Common myeloid progenitor, CD34-positive (primary cell): ENCODE measurements at places on chromosomes 5 and 9.

DNA sequence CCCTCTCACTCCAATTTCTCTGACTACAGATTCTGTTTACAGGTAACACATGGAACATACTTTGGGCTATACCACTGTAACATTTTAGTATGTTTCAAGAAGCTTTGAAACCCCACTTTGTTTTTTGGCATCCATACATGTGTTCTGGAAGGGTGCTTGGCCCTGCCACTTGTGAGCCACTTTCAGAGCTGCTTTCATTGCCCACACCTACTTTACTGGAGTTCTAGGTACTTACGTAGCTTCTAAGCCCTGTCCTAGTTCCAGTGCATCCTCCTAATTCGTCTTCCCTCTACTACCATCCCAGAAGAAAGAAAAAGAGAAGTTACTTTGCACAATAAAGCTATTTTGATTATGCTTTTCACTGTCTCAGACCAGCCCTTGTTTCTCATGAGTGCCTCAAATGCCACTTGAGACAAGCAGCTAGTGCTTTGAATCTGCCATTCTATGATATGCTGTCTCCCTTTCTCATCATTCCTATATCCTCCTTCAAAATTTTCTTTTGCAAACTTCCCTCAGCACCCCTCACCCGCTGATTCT is 26.5 kb upstream of the C5orf47 start:
- DNase-seq: no peak

GRCh38 chr5:4868140-4868735 is 271.9 kb upstream of the ADAMTS16 start:
- DNase-seq: peak; percentile 61

GRCh38 chr5:115033861-115034260 is 135.8 kb downstream of the TRIM36 start:
- peak; percentile 7 for DNase-seq

DNA sequence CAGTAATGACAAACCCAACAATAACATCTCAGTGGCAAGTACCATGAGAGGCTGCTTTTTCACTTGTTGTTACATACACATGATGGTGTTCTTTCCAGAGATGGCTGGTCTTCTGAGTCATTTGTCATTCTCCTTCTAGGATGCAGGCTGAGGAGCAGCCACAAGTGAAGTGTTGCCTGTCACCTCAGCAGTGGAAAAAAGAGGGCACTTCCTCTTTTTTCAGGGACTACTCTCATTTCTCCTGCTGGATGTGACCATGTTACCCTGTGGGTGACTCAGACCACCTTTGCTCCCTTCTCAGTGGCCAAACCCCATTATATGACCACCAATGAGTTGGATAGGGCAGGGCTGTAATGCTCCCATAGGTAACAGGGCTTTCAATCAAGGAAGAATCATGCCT is 587.0 kb upstream of the ADAMTS16 start:
- no peak for DNase-seq

DNA sequence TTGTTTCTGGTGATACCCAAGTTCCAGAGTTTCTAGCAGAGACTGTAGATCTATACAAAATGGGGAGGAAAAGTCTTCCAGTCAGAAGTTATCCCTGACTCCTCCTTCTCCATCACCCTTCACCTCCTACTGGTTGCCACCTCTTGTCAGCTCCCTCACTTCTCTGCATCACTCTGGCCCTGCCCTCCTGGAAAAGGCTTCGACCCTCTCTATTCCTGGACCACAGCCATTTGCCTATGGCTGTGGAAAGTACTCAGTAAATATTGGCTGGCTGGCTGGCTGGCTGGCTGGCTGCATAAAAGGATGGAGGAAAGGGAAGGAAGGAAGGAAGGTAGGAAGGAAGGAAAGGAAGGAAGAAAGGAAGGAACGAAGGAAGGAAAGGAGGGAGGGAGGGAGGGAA is 32.7 kb upstream of the ABCA1 start:
- DNase-seq: no peak

GRCh38 chr5:10552183-10553143 is 11.4 kb upstream of the ANKRD33B start:
- DNase-seq: peak; percentile 28

DNA sequence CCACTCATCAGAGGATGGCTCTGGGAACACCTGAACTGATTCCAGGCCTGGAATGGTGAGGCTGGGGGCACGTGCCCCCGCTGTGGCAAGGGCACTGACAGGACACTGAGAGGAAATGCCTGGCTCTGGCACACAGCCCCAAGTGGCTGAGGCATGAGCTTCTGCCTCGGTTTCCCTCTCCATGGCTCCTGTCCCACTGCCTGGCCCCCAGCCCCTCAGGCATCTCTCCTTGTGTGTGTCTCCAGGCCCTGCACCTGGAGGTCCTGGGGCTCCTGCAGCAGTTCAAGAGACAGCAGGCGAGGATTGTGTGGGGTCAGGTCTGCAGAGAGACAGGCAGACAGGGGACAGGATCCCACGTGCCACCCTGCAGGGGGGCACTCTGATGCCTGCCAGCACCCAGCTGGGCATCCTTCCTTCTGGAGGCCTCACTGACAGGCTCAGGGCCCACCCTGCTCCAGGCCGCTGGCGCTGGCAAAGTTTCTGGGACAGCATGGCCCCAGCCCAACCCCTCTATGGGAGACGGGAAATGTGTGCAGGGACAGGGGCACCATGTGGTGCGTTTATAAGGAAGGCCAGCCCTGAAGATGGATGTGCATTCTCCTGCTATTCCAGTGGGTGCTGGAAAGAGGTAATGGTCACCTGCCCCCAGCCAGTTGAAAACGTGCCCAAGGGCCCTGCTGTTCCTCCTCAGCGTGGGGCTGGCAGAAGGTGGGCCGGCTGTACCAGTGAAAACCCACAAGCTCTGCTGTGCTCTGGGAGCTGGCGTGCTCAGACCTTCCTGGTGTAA is 66.0 kb downstream of the RASGEF1C start:
- DNase-seq: no peak

GRCh38 chr9:126454215-126454614 is 127.6 kb downstream of the MVB12B start:
- no peak for DNase-seq
